ENCODE measurements at places on chromosomes 11 and 22.

DNA sequence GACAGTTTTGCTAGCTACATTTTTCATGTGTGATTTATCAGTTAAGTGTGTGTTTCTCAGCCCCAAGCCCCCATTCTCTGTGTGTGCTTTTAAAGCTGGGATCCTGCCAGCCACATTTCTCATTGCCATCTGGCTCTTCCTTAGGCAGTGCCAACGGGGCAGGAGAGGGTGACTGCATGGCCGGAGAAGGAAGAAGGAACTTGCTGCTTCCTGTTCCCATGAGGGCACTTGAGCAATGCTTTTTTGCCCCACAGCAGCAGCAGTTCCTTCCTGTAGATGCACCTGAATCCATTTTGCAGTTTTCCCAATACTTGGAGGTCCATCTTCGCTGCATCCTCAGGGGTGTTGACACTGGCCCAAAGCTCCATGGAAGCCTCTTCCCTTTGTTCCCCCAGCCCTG is 37.5 kb downstream of the TNRC6B start:
- no peak for DNase-seq

DNA sequence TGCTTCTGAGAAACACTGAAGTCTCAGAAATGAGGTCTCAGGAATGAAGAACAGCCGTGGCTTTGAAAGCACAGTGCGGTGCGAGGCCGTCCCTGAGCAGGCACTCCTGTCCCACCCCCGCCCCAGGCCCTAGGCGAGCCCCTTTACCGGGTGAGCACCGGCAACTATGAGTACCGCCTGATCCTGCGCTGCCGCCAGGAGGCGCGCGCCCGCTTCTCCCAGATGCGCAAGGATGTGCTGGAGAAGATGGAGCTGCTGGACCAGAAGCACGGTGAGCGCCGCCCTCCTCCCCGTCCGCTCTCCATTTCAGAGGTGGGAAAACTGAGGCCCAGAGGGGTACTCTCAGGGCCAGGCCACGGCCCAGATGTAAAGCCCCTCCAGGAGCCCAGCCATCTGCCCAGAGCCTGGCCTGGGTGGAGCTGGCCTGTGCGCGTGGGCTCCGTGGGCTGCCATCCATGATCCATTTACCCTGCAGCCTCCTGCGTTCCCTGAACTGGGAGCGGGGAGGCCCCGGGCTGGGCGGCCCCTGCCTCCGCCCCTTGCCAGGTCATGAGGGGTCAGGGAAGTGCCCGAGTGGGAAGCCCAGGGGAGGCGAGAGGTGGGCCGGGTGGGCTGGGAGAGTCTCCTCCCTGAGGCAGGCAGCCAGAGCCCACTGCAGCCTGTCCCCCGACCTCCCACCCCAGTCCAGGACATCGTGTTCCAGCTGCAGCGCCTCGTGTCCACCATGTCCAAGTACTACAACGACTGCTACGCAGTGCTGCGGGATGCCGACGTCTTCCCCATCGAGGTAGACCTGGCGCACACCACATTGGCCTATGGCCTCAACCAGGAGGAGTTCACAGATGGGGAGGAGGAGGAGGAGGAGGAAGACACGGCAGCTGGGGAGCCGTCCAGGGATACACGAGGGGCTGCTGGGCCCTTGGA is 9.5 kb downstream of the SLC16A8 start:
- DNase-seq = no peak

DNA sequence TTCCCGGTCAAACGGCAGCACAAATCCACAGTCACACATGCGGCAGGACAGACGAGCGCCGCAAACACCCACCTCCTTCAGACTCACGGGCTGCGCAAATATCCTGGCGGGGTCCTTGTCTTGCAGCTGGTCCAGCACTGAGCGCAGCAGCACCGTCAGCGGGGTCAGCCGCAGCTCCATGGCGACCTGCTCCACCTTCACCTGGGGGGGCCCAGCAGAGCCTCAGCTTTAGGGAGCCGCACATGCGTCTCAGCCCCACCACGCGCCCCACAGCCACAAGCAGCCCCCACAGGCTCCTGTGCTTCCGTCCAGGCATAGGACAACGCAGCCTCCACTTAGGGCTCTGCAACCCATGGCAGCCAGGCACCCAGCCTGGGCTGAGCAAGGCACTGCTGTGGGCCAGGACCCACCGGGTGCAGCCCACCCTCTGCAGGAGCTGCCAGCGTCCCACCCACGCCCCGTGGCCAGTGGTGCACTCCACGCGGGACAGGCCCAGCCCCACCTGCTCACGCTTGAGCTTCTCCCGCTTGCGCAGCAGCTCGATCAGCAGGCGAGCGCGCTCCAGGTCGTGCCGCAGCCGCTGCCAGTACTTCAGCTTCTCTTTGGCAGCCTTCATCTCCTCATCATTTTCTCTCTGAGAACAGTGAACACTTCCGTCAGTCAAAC is 29.1 kb downstream of the BRD1 start:
- DNase-seq = no peak

- no peak for DNase-seq
Observed at GRCh38 chr11:79369055-79369454, 71.8 kb downstream of the TENM4 start.

- no peak for DNase-seq
Observed at GRCh38 chr11:15958910-15959309, 397.4 kb downstream of the SOX6 start.

GRCh38 chr22:42317008-42317407 is 46.6 kb upstream of the TCF20 start:
- DNase-seq = no peak

GRCh38 chr22:39236321-39237317 is 8.2 kb downstream of the PDGFB start:
- DNase-seq = no peak

DNA sequence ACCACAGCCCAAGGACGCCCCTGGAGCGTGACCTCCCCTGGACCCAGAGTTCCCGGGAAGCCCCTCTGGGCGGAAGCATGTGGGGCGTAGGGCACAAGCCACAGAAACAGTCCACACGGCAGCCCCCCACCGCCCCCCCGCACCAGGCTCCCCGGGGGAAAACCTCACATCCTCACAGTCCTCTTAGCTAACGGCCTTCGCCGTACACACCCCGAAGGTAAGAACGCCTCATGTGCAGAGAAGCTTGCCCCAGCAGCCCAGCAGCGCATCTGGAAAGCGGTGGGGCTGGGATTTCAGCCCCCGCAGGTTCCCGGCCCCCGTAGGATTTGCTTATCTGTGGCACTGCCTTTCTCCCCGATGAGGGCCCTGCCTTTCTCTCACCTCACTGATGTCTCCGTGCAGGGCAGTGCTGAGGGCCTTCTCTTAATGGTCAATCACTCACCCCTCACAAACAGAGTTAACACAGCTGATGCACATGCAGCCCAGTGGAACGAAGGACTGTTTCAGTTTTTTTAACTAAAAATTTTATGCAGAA is 309.2 kb downstream of the BRD1 start:
- no peak for DNase-seq

- no peak for DNase-seq
Observed at GRCh38 chr11:32226480-32226879, 135.6 kb downstream of the RCN1 start.

DNA sequence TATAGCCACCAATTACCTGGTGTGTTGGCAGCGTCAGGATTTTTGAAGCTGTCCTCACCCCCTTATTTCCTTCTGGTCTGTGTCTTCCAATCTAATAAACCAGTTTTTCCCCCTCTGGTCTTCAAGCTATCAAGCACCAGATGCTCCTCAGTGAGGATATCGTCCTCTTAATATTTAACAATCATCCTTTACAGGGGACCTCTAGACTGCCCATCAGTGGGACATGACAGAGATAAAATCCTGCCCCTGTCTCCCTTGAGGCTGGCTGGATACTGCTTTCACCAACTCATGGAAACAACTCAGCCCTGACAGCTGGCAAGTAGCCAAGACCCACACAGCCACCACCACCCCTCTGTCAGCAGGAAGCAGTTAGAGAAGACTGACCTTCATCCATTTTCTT is 421.0 kb upstream of the API5 start:
- no peak for DNase-seq

DNA sequence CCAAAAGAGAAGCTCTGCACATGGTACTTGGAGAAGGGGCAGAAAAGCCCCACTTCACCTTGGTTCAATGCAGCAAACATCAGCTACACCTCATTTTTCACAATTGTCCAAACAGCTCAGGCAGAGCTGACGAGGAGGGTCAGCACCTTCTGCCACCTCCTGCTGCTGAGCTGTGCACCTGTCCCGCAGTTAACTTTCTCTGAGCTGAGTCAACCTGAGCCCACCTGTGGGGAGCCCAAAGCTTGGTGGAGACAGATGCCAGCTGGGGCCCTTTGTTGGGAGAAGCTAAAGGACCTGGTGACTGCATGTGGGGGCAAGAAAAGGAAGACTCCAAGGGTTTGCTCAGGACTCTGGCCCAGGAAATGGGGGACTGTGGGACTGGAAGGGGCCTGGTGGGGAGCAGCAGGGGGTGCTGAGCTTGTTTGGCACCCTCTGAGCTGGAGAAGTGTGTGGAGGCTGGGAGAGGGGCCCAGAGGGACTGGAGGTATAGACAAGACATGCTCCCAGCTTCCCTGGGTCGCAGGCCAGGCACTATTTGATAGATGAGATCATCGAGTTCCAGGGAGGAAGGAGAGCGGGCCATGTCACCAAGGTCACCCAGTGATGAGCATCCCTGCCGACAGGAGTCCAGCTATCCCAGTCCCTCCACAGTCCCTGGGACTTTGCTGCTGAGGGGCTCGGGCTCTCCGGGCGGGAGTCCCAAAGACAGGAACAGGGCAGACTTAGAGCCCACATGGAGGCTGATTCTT is 53.5 kb downstream of the KCNJ4 start:
- DNase-seq = no peak

DNA sequence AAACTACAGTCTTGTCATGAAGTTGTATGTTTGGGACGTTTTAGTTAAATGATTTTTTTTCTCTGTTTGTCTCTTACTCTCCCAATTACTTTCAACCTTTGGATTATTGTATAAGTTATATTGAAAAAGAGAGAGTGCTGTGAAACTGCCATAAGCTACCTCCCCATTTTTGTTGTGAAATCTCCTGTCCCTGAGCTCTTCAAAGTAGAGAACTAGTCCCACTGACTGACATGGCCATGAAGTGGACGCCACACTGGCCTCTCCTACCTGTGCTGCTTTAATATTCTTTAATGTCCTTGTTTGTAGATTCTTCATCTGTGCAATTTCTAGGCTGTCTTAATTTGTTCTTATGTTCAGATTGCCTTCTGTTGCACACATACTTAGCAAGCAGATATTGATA is 56.3 kb downstream of the PPFIA1 start:
- DNase-seq = no peak

GRCh38 chr11:126140926-126141280 is 70.5 kb downstream of the RPUSD4 start:
- DNase-seq = no peak

DNA sequence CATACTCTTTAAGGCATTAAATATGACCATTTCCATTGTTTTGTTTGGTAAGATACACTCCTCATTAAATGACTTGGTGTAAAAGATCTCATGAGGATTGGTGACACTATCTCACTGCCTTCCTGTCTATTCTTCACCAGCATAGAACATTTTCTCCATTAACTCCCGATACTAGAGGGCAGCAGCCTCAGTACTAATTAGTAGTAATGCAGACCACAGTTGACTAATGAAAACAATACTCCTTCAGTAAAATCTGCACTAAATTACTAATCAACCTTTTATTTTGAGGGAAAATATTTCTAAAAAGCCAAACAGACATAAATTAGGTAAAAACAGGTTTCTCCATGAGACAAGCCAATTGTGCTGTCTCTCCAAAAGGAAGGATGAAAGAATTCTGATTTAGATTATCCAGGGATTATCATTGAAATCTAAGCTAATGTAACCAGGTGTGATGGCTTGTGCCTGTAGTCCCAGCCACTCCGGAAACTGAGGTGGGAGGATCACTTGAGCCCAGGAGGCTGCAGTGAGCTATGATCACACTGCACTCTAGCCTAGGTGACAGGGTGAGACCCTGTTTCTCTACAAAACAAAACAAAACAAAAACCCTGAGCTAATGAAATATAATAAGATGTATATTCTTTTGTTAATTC is 9.4 kb downstream of the PGM2L1 start:
- no peak for DNase-seq

DNA sequence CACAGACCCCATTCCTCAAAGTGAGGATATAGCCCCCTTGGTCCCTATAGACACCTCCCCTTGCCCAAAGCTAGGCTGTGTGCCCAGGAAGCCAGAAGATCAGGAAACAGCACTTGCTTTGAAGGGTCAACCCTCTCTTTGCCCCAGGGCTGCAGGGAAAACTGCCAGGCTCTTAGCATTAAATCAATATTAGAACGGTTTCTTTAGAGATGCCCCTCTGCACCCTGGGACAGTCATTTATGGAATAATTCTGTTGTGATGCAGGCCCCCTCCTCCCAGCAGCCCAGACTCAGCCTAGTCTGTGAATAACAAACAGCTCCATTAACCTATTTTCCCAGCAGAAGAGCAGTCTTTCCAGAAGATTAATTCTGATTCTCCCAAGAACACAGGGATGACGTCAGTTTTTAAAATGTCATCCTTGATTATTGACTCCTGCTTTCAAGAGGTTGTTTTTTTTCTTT is 11.6 kb upstream of the CAPN5 start:
- DNase-seq = no peak

GRCh38 chr11:114279792-114280546 is 16.2 kb upstream of the NNMT start:
- no peak for DNase-seq

- DNase-seq = no peak
Observed at GRCh38 chr22:45878901-45879551, 97.9 kb downstream of the WNT7B start.

DNA sequence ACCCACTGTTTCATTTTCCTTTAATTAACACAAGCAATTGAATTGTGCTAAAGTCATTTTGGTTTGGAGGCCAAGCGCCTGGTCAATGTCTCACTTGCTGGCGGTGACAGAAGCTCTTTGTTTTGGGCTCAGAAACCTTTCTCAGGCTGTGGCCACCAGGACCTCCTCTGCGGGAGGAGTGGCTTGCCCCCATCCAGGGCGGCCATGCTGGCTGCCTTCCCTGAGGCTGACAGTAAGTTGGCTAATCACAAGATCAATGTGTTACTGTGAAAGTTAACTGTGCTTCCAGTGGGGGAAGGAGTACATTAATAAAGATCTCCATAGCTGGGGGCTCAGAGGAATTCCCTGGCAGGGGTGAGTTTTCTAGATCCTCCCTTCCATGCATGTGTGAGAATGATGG is 1074.5 kb downstream of the NTM start:
- no peak for DNase-seq

- DNase-seq = no peak
Observed at GRCh38 chr11:18282626-18283025, 16.6 kb downstream of the SAA1 start.

GRCh38 chr11:65187971-65188461 is 6.3 kb downstream of the CAPN1 start:
- no peak for DNase-seq

Data from HS-27A (cell line).